Colonic mucosa (tissue), 4 donors: ENCODE measurements at places on chromosomes 12 and 14. TPM values are rescaled to one million over a fixed set of nuclear protein-coding genes. Genes with fewer than 3 reads are reported as not detected.

The NTS gene
- total RNA-seq, result not detected

The RNASE3 gene
- total RNA-seq, result not detected

The PTPRB gene
- 17.3 TPM for total RNA-seq

The NFE2 gene
- total RNA-seq, result not detected

The SENP1 gene
- total RNA-seq, result 14.9 TPM

The VWF gene
- 20.9 TPM for total RNA-seq

The PTGDR gene
- total RNA-seq, result 14.4 TPM

The C1RL gene
- 39.5 TPM for total RNA-seq

The MIP gene
- not detected for total RNA-seq

The LRFN5 gene
- total RNA-seq, result 0.37 TPM

The CCDC175 gene
- 0.32 TPM for total RNA-seq

The HCAR1 gene
- total RNA-seq, result 0.11 TPM

The SYNDIG1L gene
- 0.24 TPM for total RNA-seq

The TUNAR gene
- total RNA-seq, result 0.07 TPM

The GZMB gene
- total RNA-seq, result 3.0 TPM

The NOC4L gene
- total RNA-seq, result 29.7 TPM

The CNTN1 gene
- total RNA-seq, result 4.4 TPM

The NEUROD4 gene
- total RNA-seq, result not detected

The TAS2R14 gene
- 1.3 TPM for total RNA-seq

The SYT10 gene
- total RNA-seq, result 0.15 TPM

The ALX1 gene
- total RNA-seq, result not detected

The RIN3 gene
- 18.4 TPM for total RNA-seq

The CCDC196 gene
- total RNA-seq, result 0.82 TPM

The SLC6A15 gene
- total RNA-seq, result 1.1 TPM

The ACSS3 gene
- 0.77 TPM for total RNA-seq

The DPPA3 gene
- not detected for total RNA-seq

The CLEC4C gene
- not detected for total RNA-seq
